ENCODE measurements at places on chromosomes 11 and 22.

GRCh38 chr11:2672553-2673249, 27.1 kb downstream of the KCNQ1OT1 start:
- no peak overlapping the region for H3K27ac ChIP-seq
- DNase-seq: no peak
- no peak overlapping the region for H3K4me3 ChIP-seq
- H3K36me3 ChIP-seq: peaks cover 7% of the 10 kb centered on the region
- no peaks in the 10 kb centered on the region for H3K4me1 ChIP-seq

- no peak for DNase-seq
- no peak overlapping the region for H3K27ac ChIP-seq
- H3K36me3 ChIP-seq: no peaks in the 10 kb centered on the region
- H3K27me3 ChIP-seq: peaks cover 83% of the 10 kb centered on the region
- no peak overlapping the region for H3K4me3 ChIP-seq
- H3K4me1 ChIP-seq: peaks cover 15% of the 10 kb centered on the region
These were observed 3.1 kb downstream of the ALX4 start for GRCh38 chr11:44306918-44307244.

- no peak overlapping the region for H3K27ac ChIP-seq
- no peaks in the 10 kb centered on the region for H3K27me3 ChIP-seq
- H3K36me3 ChIP-seq: no peaks in the 10 kb centered on the region
- no peak overlapping the region for H3K4me3 ChIP-seq
- DNase-seq: no peak
These were observed 57.5 kb upstream of the SC5D start for GRCh38 chr11:121235057-121235456.

GRCh38 chr22:21014726-21015465, at the start of gene P2RX6:
Gene P2RX6 (plus strand): TSS chr22:21015165. CDS start chr22:21015175, 10 bp downstream.
- DNase-seq: peak; percentile 55
- H3K27ac ChIP-seq: peak within 1 kb of the TSS; percentile 93
- H3K27me3 ChIP-seq: peaks cover 2% of the 10 kb centered on the region
- H3K4me1 ChIP-seq: peaks cover 23% of the 10 kb centered on the region
- H3K36me3 ChIP-seq: no peaks in the 10 kb centered on the region
- H3K4me3 ChIP-seq: peak within 1 kb of the TSS; percentile 80
